ENCODE measurements at places on chromosomes 5 and 9.
A peak's percentile ranks its signal among the peaks of the same experiment; 100 is the strongest.

- peak; percentile 9 for DNase-seq
These were observed 93.0 kb downstream of the WNK2 start for GRCh38 chr9:93276973-93277372.

DNA sequence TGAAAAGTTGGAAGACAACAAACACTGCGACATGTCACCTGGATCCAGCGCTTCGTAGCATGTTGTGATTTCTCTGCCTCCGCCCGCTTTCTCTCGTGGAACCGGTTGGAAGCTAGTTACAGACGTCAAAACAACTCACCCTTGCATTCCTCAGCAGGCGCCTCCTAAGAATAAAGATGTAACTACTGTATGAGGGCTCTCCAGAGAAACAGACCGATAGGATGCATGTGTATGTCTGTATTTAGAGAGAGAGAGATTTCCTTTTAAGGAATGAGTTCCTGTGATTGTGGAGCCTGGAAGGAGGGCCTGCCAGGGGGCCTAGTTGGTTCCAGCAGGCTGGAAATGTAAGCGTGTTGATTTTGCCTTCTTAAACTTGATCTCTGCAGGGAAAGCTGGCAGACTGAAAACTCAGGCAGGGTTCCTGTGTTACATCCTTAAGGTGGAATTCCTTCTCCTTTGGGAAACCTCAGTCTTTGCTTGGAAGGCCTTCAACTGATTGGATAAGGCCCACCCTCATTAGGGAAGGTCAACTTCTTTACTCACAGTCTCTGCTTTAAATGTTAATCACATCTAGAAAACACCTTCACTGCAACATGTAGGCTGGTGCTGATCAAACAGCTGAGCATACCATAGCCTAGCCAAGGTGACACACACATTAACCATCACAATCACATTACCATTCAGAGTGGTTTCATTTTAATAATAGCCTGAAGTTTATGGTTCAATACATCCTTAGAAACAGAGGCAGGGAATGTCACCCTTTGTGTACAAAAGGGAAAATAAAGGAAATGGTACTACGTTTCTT is 163.8 kb downstream of the SYK start:
- DNase-seq, result no peak

- no peak for DNase-seq
These were observed 265.6 kb downstream of the NSG2 start for GRCh38 chr5:174311121-174311520.

DNA sequence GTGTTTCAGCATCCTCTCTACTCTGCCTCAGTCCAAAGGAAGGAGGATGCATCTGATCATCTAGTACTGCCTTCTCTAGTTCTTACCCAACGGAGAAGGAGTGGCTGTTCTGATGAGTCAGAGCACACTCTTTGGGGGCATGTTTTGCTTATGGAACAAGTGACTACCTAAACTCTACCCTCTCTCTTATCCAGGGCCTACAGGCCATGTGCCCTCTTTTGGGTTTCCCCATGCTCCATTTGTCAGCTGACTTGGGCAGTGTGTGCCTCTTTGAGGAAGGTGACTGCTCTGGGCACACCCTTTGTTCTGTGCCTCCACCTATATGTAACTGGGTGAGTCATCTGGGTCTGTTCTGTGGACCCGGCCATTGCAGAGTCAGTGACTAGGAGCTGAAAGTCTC is 89.6 kb upstream of the BNC2 start:
- no peak for DNase-seq

- no peak for DNase-seq
These were observed 125.3 kb upstream of the RASEF start for GRCh38 chr9:83188277-83188676.

GRCh38 chr5:142684508-142685041 is 1.3 kb downstream of the FGF1 start:
- no peak for DNase-seq

DNA sequence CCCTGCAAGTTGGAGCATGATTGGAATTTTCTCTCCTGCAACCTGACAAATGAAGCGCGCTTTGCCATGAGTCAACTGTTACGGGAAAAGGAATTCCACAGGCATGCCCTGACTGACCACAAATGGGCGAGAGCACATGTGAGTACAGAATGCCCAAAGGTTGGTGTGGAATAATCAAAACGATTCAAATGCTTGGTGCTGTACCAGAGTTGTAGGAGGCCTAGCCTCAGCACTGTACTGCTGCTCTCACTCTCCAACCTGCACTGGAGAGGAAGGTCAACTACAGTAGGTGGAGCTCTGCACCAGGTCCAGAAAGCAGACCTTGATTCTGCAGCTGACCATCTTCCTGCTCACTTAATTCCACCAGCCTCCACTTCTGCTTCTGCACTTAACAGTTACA is 406.9 kb upstream of the ACTBL2 start:
- no peak for DNase-seq

- DNase-seq, result no peak
These were observed 90.8 kb downstream of the ERCC6L2 start for GRCh38 chr9:95966306-95966705.

GRCh38 chr5:139150367-139150999 is 47.7 kb downstream of the SIL1 start:
- no peak for DNase-seq

DNA sequence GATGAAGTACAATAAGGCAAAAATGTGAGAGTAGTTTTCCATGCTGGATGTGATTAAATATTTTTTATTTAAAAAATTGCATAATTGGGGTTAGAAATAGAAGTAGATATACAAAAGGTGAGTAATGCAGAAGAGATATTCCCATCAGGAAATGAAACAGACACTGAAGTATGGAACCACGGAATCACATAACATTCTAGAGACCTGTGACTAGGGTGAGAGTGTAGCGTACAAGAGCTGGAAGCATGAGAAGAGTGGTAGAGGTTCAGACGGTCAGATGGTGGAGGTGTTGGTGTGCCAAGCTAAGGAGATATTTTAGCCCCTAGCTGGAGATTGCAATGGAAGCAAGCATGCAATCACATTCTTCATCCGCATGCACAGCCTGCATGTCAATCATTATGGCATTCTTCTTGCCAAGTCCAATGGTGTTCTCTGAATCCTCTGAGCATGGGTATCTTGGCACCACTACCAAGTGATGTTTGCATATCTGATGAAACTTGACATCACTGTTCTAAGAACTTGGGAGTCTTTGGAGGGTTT is 587.8 kb downstream of the PSAT1 start:
- DNase-seq, result no peak

GRCh38 chr9:118957585-118957984 is 411.6 kb downstream of the BRINP1 start:
- no peak for DNase-seq

- peak; percentile 62 for DNase-seq
These were observed 159.2 kb downstream of the CDC42SE2 start for GRCh38 chr5:131423056-131423455.

DNA sequence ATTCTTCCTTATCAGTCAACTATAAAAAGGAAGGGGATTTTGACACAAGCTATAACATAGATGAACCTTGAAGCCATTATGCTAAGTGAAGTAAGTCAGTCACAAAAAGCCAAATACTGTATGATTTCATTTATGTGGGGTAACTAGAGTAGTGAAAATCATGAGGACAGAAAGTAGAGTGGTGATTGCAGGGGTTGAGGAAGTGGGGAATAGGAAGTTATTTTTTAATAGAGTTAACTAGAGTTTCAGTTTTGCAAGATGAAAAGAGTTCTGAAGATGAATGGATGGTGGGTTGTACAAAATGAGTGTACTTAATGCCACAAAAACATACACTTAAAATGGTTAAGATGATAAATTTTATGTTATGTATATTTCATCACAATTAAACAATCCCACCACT is 65.4 kb upstream of the FAM174A start:
- DNase-seq, result no peak

Measured in erythroblast (primary cell).